ENCODE measurements at places on chromosomes 5 and 9.
A peak's percentile ranks its signal among the peaks of the same experiment; 100 is the strongest.

- DNase-seq = no peak
Measured at GRCh38 chr5:145811834-145812625, 23.1 kb downstream of the PRELID2 start.

GRCh38 chr5:171639966-171640365 is 145.7 kb upstream of the SMIM23 start:
- DNase-seq = no peak

DNA sequence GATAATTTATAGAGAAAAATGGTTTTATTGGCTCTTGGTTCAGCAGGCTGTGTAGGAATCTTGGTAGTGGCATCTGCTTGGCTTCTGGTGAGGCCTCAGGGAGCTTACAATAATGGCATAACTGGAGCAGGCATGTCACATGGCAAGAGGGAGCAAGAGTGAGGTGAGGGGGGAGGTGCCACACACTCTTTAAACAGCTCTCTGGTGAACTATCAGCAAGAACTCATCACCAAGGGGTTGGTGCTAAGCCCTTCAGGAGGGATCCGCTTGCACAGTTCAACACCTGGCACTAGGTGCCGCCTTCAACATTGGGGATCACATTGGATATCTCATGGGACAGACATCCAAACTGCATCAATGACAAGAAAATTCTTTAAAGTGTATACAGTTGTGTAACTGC is 10.5 kb downstream of the GPBP1 start:
- no peak for DNase-seq

- DNase-seq = no peak
Measured at GRCh38 chr9:13034694-13035002, 244.8 kb downstream of the MPDZ start.

DNA sequence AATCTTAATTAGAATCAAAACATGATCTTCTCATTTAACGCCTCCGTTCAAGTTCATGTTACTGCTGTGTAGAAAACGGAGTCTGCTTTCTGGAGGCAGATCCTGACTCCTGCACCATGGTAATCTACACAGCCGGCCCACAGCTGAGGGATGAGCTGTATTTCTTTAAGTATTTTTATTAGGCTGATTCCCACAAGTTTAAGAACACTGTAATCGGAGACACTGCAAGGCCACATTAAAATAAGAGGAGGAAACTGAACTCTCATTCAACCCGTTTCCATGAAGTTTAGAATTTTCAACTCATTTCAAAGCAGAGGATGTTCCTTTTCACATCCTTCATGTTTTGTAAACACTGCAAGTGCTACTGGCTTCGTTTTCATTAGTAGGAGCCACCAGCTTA is 372.2 kb downstream of the NFIB start:
- no peak for DNase-seq

DNA sequence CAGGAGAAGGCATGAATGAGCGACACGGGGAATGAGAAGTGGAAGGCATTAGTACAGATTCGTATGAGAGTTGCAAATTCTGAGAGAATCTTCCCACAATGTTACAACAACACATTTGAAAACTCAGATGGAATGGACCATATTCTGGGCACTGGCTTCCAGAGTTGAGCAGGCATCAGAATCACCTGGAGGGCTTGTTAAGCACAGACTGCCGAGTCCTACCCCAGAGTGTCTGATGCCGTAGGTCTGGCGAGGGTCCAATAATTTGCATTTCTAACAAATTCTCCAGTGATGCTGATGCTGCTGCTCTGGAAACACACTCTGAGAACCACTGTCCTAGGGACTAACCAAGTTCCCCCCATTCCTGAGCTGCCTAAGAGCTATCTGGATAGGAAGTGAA is 2.9 kb upstream of the TLX3 start:
- no peak for DNase-seq

DNA sequence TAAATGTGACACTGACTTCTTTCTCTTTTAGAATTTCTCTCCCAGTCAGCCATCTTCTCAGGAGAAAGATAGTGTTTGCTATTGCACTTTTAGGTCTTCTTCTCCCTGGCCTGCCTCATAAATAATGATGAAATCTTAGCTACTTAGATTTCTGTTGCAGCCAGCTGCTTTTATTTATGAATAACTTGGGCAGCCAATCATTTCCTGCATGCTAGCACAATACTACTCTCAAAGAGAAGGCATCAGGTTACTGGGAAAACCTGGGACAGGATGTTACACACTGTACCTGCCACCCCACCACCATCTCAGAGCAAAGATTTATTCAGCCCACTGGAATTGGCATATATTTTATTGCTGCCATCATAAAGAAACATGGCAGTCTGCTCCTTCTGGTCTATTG is 266.6 kb downstream of the PRELID2 start:
- DNase-seq = no peak

GRCh38 chr5:72183101-72183520 is 75.8 kb downstream of the MAP1B start:
- DNase-seq = no peak

GRCh38 chr5:176658007-176658599 is 10.8 kb downstream of the TSPAN17 start:
- DNase-seq = peak; percentile 80

- DNase-seq = no peak
Measured at GRCh38 chr9:90891308-90892040, 89.9 kb downstream of the SYK start.

DNA sequence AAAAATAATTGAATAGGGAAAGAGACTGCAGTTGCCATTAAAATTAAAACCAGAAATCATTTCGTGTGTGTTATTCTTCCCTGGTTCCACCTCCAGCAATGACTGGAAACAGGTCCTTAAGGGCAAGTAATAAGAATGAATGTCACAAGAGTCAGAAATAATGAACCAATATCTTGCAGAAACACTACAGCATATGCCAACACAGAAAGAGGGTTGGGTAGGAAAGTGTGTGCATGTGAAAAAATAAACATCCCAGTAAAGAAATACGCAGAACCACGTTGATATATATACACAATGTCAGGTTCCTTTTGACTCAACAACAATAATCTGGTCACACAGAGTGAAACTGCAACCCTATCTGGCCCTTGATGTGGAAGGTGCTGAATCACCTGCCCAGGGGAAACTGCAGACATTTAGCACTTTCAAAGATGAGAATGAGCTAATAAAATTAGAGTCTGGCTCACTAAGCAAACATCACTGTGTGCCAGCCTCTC is 15.0 kb downstream of the HMHB1 start:
- peak; percentile 55 for DNase-seq

DNA sequence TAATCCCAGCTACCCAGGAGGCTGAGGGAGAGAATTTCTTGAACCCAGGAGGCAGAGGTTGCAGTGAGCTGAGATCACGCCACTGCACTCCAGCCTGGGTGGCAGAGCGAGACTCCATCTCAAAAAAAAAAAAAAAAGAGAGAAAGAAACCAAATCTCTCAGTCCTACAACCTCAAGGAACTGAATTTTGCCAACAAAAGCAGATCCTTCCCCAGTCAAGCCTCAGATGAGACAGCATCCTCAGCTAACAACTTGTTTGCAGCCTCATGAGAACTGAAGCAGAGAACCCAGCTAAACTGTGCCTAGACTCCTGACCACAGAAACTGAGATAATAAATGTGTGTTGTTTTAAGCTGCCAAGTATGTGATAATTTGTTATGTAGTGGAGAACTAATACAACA is 7.5 kb upstream of the IL6ST start:
- no peak for DNase-seq

Measured in GM13977 (cell line).